ENCODE measurements at places on chromosomes 5 and 9. TPM values are rescaled to one million over a fixed set of nuclear protein-coding genes. Genes with fewer than 3 reads are reported as not detected.

The NR5A1 gene
- total RNA-seq: not detected

The MCIDAS gene
- not detected for total RNA-seq

The HAVCR1 gene
- 2.1 TPM for total RNA-seq

The ESM1 gene
- not detected for total RNA-seq

The ZSWIM6 gene
- 13.8 TPM for total RNA-seq

The GRM6 gene
- not detected for total RNA-seq

The PTGS1 gene
- total RNA-seq: 0.16 TPM

The FAM78A gene
- 1.1 TPM for total RNA-seq

The SH3RF2 gene
- total RNA-seq: 19.6 TPM

The TLR4 gene
- 12.2 TPM for total RNA-seq

The ZNF658 gene
- 1.5 TPM for total RNA-seq

The PCDHGA4 gene
- total RNA-seq: 0.33 TPM

The FSTL4 gene
- 0.38 TPM for total RNA-seq

All from mesangial cell (primary cell).